Glomerular endothelial cell (primary cell): ENCODE measurements at places on chromosomes 12 and 14. TPM values are rescaled to one million over a fixed set of nuclear protein-coding genes. Genes with fewer than 3 reads are reported as not detected.

GRCh38 chr14:23154964-23155587 is 28.4 kb downstream of the SLC7A8 start:
- no peak for DNase-seq

- no peak for DNase-seq
These were observed 235.6 kb upstream of the RPL10L start for GRCh38 chr14:46887144-46887543.

GRCh38 chr14:21053184-21054122 is 4.2 kb upstream of the RNASE8 start:
- no peak for DNase-seq

DNA sequence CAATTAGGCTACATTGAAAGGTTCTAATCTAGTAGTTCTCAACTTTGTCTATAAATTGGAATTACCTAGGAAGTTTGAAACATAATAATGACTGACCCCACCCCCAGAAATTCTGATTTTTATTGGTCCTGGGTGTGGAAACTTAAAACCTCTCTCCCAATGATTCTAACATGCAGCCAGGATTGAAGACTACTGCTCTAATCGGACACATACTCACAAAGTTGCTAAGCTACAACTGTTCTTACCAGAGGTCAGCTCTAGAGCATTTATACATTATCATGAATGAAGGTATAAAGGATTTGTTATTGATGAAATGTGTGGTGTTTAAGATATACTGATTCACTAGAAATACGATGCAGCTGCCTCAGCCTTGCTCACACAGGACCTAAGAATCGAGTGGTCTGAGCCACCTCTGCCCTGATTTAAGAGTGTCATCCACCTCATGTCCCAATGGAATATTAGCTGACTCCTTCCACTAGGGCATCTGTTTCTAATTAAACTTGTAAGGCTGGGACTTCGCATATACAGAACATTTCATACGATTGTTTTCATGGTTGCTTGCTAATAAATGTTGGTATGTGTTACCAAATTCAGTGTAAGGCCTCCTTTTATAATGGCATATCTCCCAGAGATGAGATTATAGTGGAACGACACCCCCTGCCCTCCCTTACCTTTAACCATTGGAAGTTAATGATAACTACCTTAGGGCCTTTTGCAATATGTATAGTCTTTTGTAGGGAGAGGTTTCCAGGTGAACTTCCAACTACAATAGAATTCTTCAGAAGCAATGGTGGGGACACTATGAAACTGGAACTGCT is 410.8 kb upstream of the PDE3A start:
- no peak for DNase-seq

DNA sequence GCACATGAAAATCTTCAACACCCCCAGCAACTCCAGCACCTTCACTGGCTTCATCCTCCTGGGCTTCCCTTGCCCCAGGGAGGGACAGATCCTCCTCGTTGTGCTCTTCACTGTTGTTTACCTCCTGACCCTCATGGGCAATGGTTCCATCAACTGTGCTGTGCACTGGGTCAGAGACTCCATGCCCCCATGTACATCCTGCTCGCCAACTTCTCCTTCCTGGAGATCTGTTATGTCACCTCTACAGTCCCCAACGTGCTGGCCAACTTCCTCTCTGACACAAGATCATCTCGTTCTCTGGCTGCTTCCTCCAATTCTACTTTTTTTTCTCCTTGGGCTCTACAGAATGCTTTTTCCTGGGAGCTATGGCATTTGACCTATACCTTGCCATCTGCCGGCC is 11.5 kb upstream of the OR11G2 start:
- DNase-seq, result no peak

GRCh38 chr12:120799243-120800045 is 73.8 kb downstream of the ACADS start:
- DNase-seq, result no peak

DNA sequence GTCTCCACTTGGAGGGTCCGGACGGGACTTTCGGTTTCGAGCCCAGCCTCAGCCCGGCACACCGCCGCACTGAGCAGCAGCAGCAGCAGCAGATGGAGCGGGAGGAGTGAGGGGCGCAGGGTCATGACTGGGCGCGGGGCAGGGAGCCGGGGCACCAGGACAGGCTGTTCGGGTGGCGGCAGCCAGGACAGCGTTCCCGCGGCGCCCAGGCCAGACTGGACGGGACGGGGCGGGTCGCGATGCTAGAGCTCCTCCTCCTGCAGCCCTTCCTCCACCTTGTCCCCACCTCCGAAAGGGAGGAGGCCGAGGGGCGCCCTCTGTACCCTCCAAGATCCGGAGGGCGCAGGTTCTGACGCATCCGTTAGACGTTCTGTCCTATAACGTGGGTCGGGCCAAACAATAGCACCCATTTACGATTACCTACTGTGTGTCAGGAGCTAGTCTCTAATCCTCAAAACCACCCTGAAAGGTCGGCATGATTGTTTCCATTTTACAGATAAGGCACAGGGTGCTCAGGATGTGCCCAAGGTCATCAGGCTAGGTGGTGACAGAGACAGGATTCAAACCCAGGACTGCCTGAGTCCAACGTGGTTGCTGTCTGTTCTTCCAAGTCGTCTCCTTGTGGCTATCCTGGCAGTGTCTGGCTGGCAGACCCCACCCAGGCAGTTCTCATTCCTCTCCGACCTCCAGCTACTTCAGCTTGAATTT is at the start of gene FKBP11:
FKBP11 (minus strand) TSS at position 189 of the 708 bp plus-strand sequence; CDS start at position 125, 64 bp downstream.
- DNase-seq, result no peak

DNA sequence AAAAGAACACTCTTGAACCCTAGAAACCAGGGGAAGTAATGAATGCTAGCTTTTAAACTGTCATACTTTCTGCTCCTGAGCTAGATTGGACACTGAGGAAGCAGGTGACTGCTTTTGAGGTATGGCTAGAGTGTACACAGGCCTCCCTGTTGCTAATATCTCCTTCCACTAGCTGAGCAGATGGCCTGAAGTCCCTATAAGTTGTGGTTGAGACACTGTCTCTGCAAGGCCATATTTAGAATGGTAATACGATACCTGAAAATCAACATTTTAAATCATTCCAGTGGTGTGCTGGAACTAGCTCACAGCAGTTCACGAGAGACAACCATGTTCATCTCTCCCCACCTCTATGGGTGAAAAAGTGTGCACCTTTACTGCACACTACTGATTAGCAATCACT is 46.4 kb upstream of the BMP4 start:
- DNase-seq, result no peak

DNA sequence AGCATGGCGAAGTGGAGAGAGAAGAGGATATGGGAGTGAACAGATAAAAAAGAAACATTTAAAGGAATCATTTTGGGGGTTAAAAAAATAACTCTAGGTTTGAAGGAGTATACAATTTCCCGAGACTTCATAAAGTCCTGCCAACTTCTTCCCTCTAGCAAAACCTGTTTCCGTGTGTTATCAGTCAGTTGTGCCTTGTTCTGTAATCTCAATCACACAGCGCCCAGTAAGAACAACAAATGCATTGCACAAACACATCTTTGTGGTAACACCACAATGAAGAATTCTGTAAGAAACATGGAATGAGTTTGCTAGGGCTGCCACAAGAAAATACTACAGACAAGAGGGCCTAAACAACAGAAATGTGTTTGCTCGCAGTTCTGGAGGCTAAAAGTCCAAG is 144.7 kb upstream of the FUT8 start:
- no peak for DNase-seq

- DNase-seq, result no peak
These were observed 925 bp downstream of the DICER1 start for GRCh38 chr14:95156161-95157047.

DNA sequence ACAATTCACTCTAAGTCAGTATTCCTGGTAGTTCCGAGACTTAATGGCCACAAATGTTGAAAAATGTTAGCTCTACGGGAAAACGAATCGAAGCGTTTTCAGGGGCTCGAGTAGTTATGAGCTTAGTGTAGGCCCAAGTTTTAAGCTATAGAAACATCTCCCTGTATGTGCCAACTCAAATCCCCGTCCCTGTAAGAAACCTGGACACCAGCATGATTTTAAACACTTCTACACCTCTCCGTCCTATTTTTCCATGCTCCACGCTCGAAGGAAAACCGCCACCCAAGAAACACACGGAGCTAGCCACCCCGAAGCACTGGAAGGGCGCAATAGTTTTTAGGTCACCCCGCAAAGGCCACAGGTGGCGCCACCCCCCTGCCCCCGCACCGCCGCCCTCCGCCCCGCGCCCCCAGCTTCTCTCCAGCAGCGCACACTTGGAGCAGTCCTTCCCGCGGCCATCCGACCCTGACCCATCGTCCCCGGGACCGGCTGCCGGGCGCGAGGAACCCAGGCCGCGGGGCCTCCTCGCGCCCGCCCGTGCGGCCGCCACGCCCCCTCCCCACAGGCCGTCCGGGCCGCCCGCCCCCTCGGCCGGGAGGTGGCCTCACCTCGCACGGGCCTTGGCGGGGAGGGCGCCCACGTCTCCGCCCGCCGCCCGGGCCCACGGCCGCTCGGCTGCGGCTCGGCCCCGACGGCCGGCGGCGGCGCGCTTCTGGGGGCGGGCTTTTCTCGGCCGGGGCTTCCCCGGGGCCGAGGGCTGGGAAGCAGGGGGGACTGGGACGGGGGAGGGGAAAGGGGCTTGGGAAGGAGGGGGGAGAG is 522 bp downstream of the R3HDM2 start:
- DNase-seq, result peak; percentile 20

DNA sequence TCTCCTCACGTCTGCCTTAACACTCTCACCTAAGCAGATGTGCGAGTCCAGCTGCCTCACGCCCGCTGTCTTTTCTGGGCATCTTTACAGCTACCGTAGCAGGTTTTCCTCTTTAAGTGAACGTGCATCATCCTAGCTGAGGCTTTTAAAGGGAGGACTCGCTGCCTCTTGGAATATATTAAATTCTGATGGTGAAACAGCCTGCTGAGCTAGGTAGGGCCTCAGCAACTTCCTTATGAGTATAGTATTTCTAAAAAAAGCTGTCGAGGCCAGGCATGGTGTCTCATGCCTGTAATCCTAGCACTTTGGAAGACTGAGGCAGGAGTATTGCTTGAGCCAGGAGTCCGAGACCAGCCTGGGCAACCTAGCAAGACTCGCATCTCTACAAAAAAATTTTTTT is 32.2 kb downstream of the TESC start:
- no peak for DNase-seq

GRCh38 chr12:30779178-30779577 is 24.4 kb upstream of the CAPRIN2 start:
- no peak for DNase-seq

DNA sequence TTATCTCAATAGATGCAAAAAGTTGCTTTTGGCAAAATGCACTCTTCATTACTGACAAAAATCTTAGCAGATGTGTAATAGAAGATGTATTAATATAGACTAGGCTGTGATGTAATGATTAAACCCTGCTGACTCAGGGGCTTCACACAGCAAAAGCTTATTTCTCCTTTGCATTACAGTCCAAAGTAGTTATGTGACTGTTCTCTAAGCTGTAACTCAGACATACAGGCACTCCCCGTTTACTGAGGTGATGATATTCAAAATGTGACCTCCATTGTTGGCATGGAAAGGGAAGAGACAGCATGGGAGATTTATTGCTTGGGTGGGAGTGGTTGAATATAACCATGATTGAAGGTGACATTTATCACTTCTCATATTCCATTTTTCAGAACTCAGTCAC is 331.5 kb downstream of the SNAPC1 start:
- no peak for DNase-seq

DNA sequence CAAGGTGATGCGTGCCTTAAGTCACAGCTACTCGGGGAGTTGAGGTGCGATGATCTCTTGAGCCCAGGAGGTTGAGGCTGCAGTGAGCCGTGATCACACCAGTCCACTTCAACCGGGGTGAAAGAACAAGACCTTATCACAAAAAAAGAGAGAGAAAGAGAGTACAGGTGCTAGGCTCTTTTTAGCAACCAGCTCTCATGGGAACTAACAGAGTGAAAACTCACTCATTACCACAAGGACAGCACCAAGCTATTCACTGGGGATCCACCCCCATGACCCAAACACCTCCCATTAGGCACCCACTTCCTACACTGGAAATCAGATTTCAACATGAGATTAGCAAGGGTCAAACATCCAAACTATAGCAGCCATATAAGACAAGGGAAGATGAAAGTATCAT is 164.2 kb downstream of the NDUFA12 start:
- DNase-seq, result no peak

GRCh38 chr12:119115296-119115905 is 63.3 kb upstream of the HSPB8 start:
- DNase-seq, result no peak

GRCh38 chr12:73951956-73952703 is 585.5 kb upstream of the ATXN7L3B start:
- no peak for DNase-seq

GRCh38 chr12:42364692-42365091 is 38.7 kb downstream of the PPHLN1 start:
- no peak for DNase-seq

DNA sequence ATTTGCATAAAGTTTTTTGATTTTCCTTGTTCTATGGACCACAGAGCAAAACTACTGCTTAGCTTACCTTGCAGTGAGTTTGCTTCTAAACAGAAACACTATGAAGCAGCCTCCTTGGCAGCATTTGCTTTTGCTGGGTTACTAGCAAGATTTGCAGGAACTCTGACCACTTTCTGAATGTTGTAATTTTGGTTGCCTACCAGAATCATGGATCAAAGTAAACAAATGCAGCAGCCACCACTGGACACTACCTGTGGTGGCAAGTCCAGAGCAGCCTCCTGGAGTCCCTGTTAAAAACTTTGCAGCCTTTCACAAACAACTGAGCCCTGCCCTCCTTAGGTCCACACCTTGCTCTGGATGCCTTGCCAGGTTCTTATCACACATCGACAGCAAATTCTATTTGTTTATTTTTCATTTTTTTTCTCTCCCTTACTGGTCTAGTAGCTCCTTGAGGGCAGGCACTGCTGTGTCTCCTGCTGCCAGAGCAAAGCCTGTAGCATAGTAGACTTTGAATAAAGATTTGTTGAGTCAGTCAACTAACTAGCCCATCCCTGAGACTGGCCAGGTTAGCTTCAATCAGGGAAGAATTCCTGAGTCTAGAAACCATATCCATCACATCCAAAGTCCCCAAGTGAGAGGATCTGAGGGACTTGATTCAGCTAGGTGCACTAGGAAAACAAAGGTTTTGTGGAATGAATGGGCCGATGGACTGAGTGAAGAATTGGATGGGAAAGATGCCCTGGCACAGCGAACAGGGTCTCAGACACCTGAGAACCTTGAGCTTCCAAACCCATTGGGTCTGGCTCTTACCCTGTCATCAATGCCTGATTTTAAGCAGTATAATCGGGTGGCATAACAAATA is 5.7 kb downstream of the TTC6 start:
- no peak for DNase-seq

SRRM4 gene
- not detected in 2 replicates for total RNA-seq

RFX4 gene
- not detected in 2 replicates for total RNA-seq

FOS gene
- 5.9 and 79.9 TPM in 2 replicates for total RNA-seq

KIF26A gene
- 8.0 and 19.8 TPM in 2 replicates for total RNA-seq

SERPINA9 gene
- not detected in 2 replicates for total RNA-seq

IGF1 gene
- total RNA-seq, result 0.06 and 0.39 TPM in 2 replicates

TTC8 gene
- total RNA-seq, result 10.6 and 17.3 TPM in 2 replicates

AKAP5 gene
- 0.48 and 0.76 TPM in 2 replicates for total RNA-seq

ALX1 gene
- 0.64 TPM in 1 of 2 replicates, not detected in the other for total RNA-seq

VRTN gene
- not detected in 2 replicates for total RNA-seq

BIN2 gene
- total RNA-seq, result not detected in 2 replicates
